ENCODE measurements at places on chromosomes 2 and 18. TPM values are rescaled to one million over a fixed set of nuclear protein-coding genes. Genes with fewer than 3 reads are reported as not detected.

DNA sequence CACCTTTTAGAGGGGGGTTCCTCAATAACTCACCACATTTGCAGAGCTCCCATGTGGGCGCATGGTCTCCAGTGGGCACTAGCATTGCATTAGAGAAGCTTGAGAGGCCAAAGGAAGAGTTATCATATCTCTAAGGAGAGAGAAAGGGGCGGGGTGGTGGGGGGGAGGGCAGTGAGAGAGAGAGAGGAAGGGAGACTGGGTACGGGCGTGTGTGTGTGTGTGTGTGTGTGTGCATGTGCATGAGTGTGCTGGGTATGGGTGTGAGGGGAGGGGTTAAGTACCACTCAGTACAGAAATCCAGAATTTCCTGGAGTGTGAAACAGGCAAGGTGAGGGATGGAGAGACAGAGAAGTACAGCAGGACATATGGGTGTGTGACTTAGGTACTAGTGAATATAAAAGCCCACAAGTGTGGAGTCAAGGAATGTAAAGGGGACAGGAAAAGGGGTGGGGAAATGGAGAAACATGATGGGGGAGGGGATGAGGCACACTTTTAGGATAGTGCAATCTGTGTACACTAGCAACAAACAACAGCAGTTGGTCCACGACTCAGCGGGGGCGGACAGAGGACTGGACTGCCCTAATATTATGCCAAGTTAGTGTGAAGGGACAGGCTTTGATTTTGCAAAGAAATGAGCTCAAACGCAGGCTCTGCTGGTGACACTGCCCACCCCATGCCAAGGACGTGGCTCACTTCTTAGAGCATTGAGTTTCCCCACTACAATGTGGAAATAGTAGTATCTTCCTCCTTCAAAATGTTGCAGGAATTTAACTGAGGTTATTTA, 91.3 kb downstream of the SPRED2 start:
- DNase-seq = no peak

GRCh38 chr18:78242254-78242643, 737.4 kb upstream of the SALL3 start:
- peak; percentile 42 for DNase-seq

DNA sequence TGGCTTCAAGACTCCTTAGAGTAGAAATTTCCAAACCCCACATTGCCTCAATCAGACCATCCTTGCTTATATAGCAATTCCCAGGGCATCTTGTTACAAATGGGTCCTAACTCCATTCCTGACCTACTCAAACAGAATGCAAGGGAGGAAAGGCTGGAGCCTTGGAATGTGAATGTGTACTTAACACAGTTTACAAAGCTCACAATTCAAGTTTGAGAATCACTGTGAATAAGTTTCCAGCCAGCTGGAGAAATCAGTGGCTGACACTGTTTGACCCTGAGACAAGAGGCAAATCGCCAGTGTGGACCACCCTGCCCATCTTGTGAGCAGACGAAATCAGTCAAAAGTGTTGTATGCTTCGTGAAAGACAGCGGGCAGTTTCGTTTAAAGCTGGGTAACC, 65.5 kb downstream of the SOWAHC start:
- no peak for DNase-seq

DNA sequence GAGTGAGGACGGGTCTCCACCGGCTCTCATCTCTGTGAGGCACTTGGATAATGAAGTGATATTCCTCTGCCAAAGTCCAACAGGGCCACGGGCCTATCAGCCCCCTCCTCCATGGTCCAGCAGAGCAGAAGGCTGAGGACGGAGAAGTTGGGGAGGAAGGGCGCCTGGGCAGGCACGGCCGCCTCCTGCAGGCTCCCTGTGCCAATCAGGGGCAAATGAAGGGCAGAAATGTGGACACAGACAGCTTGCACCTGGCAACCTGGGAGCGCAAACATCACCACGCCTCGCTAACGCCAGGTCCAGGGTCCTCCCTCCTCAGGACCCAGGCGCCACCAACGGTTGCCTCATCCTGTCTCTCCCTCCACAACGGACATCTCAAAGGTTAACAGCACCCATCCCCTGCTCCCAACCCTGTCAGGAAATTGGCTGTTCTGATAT, 24.3 kb downstream of the SMAD7 start:
- no peak for DNase-seq

DNA sequence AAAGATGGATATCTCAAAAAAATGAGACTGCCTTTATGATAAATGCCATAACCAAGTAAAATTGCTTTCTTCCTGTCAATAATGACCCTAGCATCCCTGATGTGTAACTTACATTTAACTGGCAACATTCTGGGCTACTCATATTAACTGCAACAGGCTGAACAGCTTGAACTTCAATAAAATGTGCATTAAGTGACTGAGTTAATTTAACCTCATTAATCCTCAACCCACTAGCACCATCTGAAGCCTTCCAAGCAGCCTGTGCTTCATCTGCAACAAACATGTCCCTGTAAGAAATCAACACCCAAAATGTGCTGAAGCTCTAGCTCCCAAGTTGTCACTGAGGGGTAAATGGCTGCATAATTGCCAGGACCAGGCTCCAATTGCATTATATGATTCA, 296.2 kb upstream of the ZC3H15 start:
- no peak for DNase-seq

DNA sequence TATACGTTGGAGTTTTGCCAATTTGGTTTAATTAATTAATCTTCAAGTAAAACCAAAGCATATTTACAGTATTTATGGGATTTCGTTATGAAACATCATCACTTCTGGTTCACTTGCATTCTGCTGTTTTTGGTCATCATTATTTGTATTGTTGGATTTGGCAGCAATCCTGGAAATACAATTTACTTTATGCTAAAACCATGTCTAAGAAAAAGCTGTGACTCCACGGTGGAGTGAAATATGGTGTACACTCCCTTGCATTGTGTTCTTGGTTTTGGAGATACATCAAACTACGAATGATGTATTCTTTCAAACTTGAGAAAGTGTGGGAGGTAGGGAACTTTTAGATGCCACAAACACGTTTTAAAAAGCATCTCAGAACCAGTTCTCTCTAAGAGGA, 106.4 kb downstream of the CTAGE1 start:
- DNase-seq = no peak

DNA sequence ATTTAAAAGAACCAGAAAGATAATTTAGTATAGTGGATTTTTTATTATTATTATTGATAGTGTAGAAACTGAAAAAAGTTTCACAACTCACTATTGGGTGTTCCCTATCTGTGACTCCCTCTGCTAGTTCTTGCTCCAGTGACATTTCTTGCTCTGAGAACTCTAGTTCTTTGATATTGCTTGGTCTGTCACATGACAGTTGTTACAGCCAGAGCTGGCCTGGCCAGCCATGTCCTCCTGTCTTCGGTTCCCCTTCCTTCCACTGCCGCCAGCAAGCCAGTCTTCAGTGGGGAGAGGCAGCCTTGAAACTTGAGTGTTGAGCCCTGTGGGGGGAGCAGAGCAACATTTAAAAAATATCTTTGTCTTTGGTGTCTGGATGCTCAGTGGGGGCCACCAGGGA, 7.6 kb upstream of the THOC1 start:
- DNase-seq = peak; percentile 13

DNA sequence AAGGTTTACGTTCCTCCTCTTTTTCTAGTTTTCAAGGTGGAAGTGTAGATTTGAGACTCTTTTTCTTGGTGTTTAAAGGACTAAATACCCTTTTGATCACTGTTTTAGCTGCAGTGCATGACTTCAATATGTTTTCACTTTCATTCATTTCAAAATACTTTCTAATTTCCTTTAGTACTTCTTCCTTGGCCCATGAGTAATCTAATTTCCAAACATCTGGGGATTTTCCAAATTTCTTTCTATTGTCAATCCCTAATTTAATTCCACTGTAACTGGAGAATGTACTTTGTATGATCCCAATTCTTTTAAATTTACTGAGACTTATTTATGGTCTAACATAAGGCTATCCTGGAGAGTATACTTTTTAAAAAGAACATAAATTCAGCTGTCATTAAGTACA, 3.8 kb upstream of the RHBDD1 start:
- DNase-seq = no peak

DNA sequence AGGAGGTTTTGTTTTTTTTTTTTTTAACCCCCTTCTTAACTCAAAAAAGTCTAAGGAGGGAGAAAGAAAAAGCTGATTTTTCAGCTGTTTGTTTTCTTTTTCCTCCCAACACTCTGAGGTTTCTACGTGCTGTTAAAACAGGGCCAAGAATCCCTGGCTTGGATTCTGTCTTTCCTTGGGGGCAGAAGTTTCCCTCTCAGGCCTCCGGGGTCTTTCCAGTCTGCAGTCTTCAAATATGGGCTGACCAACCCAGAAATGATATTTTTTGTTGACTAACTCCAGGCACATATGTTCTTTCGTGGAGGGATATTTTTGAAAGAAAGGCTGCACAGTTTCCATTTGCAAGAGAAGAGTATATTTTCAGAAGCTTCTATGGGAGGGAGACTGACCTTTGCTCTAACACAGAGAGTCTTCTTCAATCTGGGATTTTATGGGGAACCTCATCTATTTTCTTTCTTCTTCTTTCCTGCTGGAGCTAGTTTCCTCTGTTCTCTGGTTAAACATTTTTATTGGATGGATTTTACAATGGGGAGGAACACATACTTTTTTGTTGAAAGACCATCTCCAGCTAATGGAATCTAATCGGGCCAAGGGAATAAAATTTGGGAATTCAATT, 93.3 kb upstream of the SPRED2 start:
- no peak for DNase-seq

GRCh38 chr18:42030586-42031182, 75.7 kb downstream of the PIK3C3 start:
- DNase-seq = no peak

- no peak for DNase-seq
Measured at GRCh38 chr2:21633466-21633865, 509.7 kb downstream of the TDRD15 start.

DNA sequence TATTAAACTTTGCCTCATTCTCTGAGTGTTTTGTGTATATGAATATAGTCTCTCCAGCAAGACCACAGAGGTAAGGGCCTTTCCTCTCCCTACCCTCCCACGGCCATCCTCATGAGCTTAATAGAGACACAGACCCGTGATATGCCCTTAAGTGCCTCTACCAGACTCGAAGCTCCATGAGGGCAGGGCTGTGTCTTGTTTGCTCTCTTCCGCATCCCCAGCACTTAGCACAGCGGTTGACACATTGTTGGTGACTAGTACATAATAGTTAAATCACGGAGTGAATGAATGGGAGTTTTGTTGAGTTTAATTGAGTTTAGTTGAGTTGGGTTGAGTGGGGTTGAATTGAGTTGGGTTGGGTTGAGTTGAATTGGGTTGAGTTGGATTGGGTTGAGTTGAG, 122.3 kb downstream of the ZFP36L2 start:
- DNase-seq = no peak

GRCh38 chr18:69951182-69951581, 3.5 kb upstream of the CD226 start:
- DNase-seq = no peak

DNA sequence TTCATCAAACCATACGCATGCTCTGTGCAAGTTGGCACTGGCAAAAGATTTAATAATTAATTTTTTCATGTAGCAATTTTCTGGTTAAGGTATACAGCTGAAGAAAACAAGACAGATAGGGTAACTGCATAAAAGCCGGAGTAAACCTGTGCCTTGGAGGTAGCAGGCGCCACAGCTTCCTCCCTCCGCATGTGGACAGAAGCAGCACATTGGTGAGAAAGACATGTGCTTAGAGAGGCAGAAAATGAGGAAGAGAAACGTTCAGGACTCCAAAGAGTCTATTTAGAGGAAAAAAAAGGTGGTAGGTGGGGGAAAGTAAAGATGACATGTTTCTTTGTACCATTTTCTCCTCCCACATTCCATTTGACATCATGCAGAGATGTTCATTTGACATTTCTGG, 9.3 kb downstream of the ST6GAL2 start:
- DNase-seq = no peak

GRCh38 chr2:166239548-166239947, 111.7 kb upstream of the SCN1A start:
- no peak for DNase-seq

DNA sequence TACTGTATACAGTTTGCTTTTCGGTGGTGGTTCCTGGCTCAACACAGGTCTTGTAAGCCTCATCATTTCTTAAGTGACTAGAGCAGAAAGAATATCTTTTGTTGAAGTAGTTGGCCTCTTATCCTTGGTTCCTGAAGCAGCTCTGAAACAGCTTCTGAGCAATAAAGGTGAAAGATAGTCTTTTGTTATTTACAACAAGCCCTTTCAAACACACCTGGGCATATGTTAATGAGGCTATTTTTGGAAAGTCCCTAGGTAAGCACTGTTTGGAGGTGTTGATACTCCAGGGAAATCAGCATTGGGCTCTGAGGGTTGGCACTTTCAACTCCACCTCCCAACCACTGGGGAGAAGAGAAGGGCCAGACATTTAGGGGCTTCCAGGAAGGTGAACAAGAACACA, 211.0 kb downstream of the MCFD2 start:
- no peak for DNase-seq

DNA sequence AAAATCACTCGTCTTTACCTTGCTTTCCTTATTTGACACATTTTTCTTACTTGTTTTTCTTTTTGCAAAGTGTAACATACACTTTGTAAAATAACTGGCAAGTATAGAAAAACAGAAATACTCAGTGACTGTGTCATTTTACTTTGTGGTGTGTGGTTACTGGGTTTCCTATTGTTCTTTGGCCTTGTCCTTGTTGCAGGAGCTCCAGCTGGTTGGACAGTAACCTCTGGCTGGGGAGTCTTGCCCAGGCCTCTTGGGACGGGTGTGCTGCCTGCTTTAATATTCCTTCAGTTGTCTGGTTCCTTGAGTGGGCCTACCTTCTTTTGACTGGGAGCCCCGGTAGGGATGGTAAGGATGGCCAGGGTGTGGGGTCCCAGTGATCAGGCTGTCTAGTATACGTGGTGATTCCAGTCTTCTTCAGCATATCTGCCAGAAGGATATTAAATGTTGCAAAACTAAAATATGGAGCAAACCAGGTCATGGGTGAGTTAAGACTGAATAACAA, 53.8 kb downstream of the RNF144A start:
- no peak for DNase-seq

GRCh38 chr2:126385441-126385840, 270.5 kb upstream of the GYPC start:
- no peak for DNase-seq

GRCh38 chr18:40055262-40055661, 1899.8 kb upstream of the PIK3C3 start:
- no peak for DNase-seq

Gene D2HGDH
- total RNA-seq = 15.9 TPM

Gene CERS6
- 11.9 TPM for total RNA-seq

Gene MAP3K19
- total RNA-seq = not detected

Gene CCDC102B
- total RNA-seq = 0.93 TPM

Gene TBC1D8
- total RNA-seq = 298 TPM

Gene CYP27C1
- not detected for total RNA-seq

Gene BOLL
- 2.7 TPM for total RNA-seq

Gene RNF138
- total RNA-seq = 4.9 TPM

Gene RESP18
- total RNA-seq = not detected

Gene IFIH1
- 0.97 TPM for total RNA-seq

All from gastrocnemius medialis (tissue), 4 donors.